ENCODE measurements at places on chromosomes 2 and 18. TPM values are rescaled to one million over a fixed set of nuclear protein-coding genes. Genes with fewer than 3 reads are reported as not detected.

Gene HRH4
- polyA plus RNA-seq: not detected

Gene GNAL
- 0.37 TPM for polyA plus RNA-seq

Gene HOXD1
- polyA plus RNA-seq: not detected

Gene KCNIP3
- not detected for polyA plus RNA-seq

Gene SLC25A12
- polyA plus RNA-seq: 32.9 TPM

Gene CRYGA
- polyA plus RNA-seq: not detected

Gene PROM2
- polyA plus RNA-seq: not detected

Gene SLC39A10
- polyA plus RNA-seq: 7.0 TPM

Gene ERFE
- not detected for polyA plus RNA-seq

Gene CPO
- polyA plus RNA-seq: not detected

Gene SULT1C4
- polyA plus RNA-seq: not detected

Gene SPATA3
- polyA plus RNA-seq: 0.24 TPM
